ENCODE measurements at places on chromosomes 16 and 17.

DNA sequence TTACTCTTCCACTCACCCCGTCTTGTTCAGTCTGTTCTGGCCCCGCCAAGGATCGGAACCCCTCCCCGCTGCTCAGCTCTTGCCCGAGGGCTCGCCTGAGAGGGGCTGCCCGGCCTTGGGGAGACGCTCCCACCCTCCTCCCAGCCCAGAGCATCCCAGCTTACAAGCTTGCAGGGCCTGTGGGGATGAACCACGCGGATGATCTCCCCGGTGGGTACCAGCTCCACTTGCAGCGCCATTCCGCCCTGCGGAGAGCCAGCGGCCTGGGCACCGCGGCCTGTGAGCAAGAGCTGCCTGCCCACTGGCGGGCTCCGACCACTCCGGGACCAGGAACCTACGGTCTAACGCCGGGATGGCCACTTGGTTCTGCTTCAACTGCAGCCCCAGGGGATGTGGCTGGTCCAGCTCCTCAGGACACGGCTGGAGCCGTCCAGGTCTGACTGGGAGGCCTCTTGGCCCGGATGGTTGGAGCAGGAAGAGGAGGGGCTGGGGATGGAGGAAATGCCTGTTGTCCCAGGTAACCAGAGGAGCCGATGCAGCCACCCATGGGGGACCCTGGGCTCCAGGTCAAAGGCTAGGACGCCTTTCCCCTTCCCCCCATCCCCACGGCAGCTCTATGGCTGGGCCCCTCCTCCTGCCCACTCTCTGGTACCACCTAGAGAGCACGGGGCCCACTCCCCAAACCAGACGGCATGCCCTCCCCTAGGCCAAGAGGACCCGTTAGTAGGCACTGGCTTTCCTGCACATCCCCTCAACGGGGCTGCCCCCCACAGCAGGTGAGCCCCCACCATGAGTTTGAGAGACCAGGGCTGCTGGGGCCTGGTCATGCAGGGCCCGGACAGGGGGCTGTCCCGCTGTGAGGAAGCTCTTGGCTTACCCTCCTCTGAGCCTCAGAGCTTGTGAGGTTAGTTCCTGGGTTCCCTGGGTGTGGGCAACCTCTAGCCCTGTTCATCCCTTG lies at the start of gene MYO1C:
MYO1C (minus strand) TSS at position 438 of the 958 bp plus-strand sequence; CDS start at position 239, 199 bp downstream.
- DNase-seq = no peak

GRCh38 chr17:12616161-12616560 lies 49.5 kb upstream of the MYOCD start:
- DNase-seq = no peak

DNA sequence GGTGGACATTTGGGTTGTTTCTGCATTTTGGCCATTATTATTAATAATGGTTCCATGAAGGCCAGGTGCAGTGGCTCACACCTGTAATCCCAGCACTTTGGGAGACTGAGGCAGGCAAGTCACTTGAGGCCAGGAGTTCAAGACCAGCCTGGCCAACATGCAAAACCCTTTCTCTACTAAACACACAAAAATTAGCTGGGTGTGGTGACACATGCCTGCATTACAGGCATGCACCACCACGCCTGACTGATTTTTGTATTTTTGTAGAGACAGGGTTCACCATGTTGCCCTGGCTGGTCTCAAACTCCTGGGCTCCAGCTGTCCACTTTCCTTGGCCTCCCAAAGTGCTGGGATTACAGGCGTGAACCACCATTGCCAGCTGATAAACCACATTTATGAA lies 58.5 kb downstream of the TNFRSF13B start:
- no peak for DNase-seq

DNA sequence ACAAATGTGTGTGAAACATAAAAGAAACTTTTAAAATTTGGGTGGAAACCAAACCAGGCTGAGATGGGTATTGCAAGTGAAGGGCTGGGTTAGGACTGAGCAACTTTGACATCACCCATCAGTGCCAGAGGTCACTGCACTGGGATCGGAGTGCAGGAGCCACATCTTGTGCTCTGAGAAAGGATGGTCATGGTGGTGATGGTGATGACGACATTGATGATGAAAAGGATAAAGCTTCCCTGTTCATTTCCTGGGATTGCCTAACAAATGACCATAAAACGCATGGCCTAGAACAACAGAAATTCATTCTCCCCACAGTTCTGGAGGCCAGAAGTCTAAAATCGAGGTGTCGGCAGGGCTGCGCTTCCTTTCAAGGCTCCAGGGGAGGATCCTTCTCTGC lies 324.0 kb downstream of the MAF start:
- DNase-seq = no peak

DNA sequence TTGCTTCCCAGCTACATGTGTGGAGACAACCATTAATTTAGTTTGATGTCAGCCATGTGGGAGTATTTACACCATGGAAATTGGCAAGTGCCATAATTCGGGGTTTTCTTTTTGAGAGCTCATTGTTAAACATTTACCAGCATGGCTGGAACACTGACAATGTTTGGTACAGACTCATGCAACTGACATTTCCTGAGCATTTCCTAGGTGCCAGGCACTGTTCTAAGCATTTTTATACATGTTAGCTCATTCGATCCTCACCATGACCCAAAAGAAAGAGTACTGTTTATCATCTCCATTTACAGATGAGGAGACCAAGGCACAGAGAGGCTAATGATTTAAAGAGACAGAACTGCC lies 86.9 kb downstream of the FOXL1 start:
- no peak for DNase-seq

GRCh38 chr16:12833926-12834325 lies 30.2 kb upstream of the CPPED1 start:
- no peak for DNase-seq

- no peak for DNase-seq
These were observed 63.7 kb downstream of the ZNF778 start for GRCh38 chr16:89281189-89281577.

DNA sequence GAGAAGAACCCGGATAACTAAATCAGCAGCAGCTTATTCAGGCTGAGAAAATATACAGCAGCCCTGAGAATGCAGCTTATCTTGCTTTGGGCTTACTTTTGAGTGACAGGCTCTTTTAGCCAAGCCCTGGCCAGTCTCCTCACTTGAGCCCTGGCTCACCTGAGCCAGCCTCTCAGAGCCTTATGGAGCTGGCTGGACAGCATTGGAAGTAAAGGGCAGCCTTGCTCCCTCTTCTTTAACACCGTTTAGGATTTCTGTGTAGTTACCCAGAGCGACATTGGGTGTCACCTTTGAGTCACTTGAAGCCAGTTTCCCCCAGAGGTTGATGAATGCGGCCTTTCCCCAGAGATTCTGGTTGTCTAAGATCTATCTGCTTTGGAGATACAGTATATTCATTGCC lies 7.7 kb upstream of the NPIPB2 start:
- no peak for DNase-seq

DNA sequence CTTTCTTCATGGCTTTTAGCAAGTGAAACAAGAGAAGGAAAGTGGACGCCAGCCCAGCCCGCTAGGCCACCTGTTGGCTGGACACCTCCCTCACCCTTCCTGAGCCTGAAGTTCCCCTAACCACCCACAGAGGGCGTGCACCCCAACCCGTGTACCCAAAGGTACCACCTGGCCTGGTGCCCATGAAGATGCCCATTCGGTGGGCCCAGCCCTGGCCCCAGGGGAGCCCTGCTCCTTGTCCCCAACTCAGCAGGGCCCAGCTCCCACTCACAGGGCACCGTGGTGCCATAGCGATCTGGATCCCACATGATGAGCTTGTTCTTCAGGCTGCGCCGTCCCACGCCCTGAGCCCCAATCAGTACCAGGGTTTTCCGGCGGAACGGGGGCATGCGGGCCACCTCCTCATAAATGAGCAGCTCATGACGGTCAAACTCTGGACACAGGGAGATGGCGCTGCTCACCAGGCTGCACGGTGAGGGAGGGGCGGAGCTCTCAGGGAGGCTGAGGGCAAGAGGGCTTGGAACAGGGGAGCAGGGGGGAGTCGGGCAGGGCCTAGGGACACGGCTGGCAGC lies 26.8 kb downstream of the MPP2 start:
- no peak for DNase-seq

DNA sequence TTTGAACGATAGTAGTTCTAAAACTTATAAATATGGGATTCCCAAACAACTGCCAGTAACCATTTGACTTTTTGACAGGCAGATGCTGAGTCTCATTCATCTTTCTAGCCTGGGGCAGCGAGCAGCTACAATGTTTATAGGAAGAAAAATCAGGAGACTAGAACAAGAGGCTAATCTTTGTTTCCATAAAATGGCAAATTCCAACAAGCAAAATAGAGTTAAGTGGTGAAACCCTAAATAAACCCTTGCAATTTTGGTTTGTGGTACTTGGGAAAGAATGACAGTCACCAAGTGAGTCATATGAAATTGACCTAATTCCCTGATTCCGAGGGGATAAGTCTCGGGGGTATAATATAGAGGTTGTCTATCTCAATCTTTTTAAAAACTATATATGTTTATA lies 27.3 kb upstream of the HS3ST2 start:
- no peak for DNase-seq

GRCh38 chr17:42002792-42003301 lies 14.4 kb downstream of the DNAJC7 start:
- no peak for DNase-seq

DNA sequence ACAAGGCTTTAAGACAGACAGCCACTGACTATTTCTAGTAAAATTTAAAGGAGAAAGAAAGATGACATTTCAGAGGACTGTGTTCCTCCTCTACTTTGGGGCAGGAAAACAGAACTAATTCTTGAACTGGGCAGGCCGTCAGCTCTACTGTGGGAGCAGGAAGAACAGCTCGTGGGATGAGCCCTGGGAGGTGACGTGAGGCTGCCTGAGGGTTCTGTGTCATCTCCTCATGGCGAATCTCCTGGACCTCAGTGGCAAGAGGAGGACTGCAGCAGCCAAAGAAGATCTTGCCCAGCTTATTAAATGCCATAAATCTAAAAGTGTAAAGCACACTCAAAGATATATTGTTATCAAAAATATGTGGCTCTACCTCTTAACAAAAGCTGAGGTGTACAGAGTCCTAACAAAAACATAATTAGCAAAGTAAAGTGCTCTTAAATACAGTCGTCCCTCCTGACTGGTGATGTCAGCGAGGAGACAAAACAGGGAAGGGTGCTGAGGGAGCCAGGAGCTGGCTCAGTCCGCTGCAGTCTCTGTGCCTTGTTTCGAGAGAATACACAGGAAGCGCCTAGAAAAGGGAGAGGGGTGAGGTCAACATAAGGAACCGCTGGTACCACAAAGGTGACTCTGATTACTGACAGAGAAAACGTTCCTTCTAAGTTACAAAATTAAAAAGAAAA lies 58.0 kb downstream of the CREBBP start:
- DNase-seq = no peak

DNA sequence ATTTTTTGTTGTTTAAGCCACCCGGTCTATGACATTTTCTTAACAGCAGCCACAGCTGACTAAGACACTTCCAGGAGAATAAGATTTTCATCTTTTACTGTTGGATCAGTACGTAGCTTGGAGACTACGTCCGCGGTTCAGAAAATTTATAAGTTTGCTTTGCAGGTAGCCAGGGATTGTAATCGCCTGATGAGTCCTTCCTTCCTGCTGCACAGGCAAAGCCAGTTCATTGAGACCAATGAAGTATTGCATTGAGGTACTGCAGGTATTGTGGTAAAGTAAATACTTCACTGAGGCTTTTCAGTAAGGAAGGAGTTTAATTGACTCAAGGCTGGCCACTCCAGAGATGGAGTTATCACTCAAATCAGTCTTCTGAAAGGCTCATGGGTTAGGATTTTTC lies 269.4 kb upstream of the ELAC2 start:
- no peak for DNase-seq

DNA sequence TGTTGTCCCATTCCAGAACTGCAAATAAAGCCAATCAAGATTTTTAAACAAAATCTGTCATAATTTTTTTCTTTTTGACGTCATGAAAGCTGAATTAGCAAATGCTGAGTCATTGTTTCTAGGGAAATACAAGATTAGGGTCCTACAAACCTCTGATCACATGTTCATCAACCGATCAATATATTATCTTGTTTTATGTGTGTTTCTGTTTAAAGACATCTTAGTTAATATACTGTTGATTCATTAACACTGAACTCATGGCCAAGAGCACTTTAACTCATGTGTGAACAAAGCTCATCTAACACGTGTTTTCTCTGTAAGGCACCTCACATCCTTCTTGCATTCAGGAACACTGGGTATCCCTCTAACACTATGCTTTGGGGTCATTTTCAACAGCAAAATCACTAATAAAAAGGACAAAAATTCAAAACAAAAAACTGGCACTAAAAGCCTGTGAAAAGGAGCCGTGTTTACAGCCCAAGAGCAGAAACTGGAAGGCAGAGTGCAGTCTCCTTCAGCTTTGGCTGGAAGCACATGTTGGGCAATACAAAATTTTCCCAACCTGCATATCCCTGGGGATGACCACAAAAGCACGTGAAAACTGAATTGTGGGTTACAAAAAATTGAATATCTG lies 102.5 kb downstream of the PARN start:
- no peak for DNase-seq

DNA sequence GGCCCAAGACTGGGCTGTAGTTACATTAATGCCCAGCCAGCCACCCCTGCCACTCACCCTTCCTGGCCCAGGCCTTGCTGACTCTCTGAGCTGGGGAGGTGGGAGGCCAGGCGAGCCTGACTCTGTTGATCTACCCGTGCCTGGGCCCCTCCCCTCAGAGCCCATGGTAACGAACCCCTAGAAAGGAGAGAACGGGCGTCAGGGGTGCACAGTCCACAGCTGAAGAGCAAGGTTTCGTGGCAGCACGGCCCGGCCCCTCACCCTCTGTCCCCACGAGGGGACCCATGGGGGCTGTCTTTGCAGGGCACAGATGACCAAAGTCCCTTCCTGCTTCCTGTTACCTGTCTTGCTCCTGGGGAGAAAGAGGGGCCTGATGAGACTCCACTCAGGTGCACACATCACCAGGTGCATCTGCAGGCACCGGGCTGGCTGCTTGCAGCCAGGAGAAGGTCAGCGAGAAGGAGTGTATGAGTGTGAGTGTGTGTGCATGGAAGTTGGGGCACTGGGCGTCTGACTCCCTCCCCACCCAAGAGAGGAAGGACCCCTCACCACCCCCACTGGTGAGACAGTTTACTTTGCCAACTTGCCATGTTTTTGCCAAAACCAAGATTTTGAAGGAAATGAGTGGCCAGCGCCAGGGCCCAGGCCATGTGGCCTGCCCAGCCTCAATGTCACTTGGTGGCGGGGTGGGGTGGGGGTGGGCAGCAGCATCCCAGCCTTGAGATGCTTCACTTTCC lies 359.1 kb downstream of the SEC14L1 start:
- no peak for DNase-seq

- DNase-seq = no peak
These were observed 36.4 kb downstream of the AKAP1 start for GRCh38 chr17:57121308-57122042.

Data from stimulated activated CD4-positive, alpha-beta T cell treated with anti-CD3 and anti-CD28 coated beads, Interleukin-12 subunit alpha, Interleukin-12 subunit beta, amount 100 ng/mL, for 24 hours (primary cell).